ENCODE measurements at places on chromosomes 4 and X.

GRCh38 chr4:108943976-108944591, 181.2 kb upstream of the ETNPPL start:
- DNase-seq, result no peak

DNA sequence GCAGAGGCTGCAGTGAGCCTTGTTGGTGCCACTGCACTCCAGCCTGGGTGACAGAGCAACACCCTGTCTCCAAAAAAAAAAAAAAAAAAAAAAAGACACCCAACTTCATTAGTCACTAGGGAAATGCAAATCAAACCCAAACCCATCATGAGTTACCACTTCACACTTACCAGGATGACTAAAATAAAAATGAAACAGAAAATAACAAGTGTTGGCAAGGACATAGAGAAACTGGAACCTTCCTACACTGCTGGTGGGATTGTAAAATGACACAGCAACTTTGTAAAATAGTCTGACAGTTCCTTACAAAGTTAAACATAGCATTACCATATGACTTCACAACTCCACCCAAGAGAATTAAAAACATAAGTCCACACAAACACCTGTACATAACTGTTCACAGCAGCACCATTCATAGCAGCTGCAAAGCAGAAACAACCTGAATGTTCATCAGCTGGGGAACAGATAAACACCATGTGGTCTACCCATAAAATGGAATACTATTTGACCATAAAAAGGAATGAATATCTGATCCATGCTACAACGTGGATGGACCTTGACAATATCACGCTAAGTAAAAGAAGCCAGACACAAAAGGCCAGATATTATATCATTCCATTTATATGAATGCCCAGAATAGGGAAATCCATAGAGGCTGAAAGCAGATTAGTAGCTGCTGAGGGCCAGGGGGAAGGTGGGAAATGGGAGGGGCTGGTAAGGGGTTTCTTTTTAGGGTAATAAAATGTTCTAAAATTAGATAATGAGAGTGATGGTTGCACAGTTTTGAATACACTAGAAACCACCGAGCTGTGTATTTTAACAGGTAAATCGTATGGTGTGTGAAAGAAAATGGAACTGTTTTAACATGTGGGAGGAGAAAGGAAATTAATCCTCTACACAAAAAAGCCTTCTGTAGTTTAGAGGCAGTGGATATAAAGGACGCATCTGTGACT, 18.3 kb downstream of the CD99L2 start:
- no peak for DNase-seq

GRCh38 chr4:85767649-85768048, 292.7 kb downstream of the ARHGAP24 start:
- no peak for DNase-seq

GRCh38 chr4:137471895-137472294, 60.4 kb downstream of the PCDH18 start:
- no peak for DNase-seq

DNA sequence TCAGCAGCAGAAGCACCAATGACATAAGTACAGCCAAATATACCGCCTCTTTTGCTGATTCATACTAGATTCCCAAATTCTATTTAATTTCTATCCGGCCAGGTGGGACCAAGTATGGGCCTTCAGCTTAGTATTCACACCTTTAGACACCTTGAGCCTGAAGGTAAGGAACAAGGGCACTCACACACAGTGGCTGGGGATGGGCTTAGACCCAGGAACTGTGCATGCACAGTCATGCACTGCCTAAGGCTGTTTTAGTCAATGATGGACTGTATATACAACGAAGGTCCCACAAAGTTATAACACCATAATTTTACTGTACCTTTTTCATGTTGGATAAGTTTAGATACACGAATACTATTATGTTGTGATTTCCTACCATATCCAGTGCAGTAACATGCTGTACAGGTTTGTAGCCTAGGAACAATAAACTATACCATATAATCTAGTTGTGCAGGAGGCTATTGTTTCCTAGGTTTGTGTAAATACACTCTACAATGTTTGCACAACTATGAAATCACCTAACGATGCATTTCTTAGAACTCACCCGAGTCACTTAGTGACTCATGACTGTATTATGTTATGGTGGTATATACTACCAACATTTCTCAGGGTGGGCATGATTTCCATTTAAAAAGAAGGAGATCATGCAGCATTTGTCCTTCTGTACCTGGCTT, 9.7 kb upstream of the CLNK start:
- DNase-seq, result no peak

DNA sequence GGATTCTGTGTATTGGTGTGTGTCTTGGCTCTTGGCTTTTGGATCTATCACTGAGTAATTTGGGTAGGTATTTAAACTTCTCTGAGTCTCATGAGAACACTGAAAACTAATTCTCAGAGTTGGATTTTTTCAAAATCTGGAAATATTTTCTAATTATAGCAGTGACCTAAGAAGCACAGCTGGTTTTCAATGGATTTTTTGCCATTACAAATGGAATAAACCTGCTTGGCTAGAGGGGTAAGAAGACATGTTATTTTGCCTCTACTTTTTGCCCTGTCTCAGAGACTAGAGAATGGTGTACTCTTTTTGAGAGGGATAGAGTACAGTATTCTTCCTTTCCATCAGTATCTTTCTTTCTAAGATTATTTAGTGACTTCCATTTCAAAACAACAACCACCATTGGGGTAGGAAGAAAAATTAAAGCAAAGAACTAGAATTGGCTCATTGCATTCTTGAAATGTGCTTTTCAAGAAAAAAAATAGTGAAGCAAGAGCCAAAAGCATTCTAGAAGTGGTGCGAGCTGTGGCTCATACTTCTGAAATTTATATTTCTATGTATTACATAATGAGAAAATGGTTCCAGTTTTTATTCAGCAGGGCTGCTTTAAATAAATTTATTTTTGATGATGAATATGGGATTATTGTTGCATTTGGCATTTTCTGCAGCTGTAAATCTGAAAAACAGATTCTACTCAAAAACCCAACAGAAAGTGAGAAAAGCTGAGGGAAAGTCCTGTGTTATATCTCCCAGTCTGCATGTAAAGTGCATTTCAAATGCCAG, 850.2 kb upstream of the SLIT2 start:
- no peak for DNase-seq

- DNase-seq, result no peak
Observed at GRCh38 chrX:46978341-46979291, 66.4 kb downstream of the JADE3 start.

- no peak for DNase-seq
Observed at GRCh38 chrX:66760651-66761050, 121.8 kb upstream of the EDA2R start.

DNA sequence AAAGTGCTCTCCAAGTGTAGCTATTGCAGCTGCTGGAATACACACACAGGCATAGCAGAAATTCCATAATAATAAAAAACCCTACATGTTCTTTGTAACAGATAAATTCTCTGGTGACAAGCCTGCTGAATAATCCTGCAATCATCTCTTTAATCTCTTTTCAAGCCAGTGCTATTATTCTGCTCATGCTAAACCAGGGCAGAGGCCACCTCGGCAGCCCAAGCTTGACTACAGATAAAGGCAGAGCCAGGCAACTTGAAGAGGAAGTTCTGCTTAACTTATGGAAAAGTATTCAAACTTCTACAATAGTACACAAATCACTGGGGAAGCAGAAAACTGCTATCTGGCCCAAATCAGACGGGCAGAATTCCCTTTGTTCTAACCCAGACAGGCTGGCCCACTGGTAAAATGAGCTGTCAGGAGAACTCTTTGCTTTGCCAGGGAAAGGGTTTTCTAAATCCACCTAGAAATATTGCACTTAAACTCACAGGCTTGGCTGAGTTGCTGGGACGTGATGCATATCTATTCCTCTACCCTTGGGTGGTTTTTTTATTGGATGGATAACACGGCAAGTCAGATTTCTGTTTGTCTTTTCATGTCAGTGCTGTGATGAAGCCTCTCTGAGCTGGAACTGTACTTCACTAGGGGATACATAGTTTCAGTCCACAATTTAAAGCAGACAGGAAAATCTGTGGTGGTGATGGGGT, 70.5 kb downstream of the GATB start:
- DNase-seq, result peak; percentile 39

DNA sequence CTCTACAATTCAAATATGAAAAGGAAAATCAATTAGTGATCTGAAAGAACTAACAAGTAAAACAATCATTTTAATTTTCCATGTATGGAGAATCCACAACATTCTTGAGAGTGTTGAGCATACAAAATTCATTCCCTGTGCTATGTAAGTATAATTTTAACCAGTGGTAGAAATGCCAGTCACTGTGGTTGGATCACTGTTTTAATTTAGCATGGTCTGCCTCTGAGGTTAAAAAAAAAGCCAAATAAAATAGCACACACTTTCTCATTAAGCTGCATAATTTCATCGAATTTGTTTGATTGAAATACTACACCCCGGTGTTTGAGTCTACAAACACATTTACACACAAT, 185.5 kb upstream of the STS start:
- no peak for DNase-seq

- DNase-seq, result no peak
Observed at GRCh38 chrX:29082558-29082957, 495.3 kb downstream of the IL1RAPL1 start.

DNA sequence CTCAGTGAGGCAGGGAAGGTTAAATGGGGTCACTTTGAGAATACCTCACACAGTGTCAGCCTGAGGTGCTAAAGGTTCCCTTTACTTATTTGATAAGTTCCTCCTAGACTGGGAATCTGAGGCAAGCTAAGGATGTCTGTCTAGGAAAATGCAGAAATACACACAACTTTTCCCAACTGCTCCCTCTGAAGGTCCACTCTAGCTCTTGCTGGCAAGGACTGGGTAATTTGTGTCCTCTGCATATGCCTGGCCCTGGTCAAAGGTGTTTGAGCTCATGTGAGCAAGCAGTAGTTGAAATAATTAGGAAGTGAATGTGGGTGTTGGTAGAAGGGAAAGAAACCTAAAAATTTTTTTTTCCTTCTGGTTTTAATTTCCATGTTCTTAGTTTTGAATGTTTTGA, 21.3 kb downstream of the TXLNG start:
- no peak for DNase-seq

GRCh38 chr4:181938631-181939030, 304.6 kb upstream of the TENM3 start:
- no peak for DNase-seq

DNA sequence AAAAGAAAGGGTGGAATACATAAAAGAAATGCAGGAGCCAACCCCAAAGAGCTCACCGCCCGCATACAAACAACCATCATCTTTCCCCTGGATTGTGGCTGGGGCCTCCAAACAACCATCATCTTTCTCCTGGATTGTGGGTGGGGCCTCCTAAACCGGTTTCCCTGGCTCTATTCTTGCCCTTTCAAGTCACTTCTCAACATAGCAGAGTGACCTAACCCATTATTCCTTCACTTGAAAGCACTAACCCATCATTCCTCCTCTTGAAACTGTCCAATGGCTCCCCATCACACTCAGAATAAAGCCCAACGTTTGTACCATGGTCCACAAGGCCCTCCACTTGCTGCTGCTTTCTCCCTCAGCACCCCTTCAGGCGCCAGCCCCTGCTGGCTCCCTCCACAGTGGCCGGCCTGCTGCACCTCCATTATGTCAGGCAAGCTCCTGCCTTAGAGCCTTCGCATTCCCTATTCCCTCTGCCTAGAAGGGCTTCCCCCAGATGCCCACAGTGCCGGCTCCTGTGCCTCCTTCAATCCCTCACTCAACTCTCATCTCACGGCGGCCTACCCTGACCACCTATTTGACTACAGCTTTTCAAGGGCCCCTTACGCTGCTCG, 24.1 kb downstream of the SMIM43 start:
- no peak for DNase-seq

- peak; percentile 12 for DNase-seq
Observed at GRCh38 chr4:71545168-71545567, 206.3 kb downstream of the SLC4A4 start.

GRCh38 chr4:140103676-140104075, 50.3 kb downstream of the MAML3 start:
- DNase-seq, result peak; percentile 10

GRCh38 chr4:69787879-69788278, 27.5 kb upstream of the SULT1B1 start:
- no peak for DNase-seq

GRCh38 chr4:112381996-112382692, 85.0 kb downstream of the ALPK1 start:
- no peak for DNase-seq

DNA sequence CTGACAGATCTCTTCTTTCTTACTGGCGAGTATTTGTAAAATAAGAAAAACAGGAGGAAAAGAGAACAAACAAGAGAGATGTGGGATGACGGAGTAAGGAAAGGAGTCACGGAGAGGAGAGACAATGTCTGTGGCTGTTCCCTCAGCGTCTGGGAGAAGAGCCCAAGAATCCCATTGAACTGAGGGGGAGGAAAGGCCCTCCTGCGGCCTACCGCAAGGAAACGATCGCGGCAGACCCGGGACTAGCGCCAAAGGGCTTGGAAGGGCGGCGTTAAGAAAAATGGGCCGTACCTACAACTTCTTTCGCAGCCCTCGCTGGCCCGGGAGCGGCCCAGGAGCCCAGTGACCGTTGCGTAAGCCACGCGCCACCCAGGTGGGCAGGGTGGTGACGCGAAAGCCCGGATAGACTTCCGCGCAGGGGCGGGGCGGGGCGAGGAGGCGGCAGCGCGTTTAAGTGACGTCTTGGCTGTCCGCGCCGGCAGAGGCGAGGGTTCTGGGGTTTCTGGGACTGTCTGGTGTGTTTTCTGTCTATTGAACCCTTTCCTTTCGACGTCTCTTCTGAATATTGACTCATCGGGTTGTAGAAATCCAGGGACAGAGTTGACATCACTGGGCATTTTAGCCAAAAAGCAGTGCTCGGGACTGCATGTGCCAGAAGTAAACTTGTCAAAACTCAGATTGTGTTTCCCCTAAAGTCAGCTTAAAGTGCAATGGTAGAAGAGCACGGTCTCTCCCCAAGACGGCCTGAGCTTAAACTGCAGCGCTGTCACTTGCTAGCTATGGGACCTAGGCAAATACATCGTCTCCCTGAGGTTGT, at the start of gene SLC9B1:
SLC9B1 (minus strand) TSS at position 398 of the 817 bp plus-strand sequence. CDS start 27,994 bp downstream, outside the sequence.
- DNase-seq, result peak; percentile 87

DNA sequence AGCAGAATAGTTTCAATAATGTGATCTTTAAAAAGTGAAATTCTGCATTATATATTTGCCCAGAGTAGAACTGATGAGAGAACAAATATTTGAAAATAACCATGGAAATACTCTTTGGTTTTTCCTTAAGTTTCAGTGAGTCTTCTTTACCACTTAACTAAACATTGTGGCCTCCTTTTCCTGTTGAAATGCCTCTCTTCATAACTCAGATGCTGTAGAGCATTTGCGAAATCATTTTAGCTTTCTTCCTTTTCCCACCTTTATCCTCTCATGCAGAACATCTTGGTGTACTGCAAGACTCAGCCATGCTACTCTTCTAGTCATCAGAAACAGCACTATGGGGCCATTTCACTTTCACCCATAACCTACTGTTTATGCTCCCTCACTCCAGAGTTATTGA, 48.2 kb downstream of the CASK start:
- no peak for DNase-seq

Measured in GM04503 (cell line).